ENCODE measurements at places on chromosomes 7 and 10.

GRCh38 chr7:4650433-4651047 lies 31.6 kb upstream of the FOXK1 start:
- DNase-seq: peak; percentile 78

DNA sequence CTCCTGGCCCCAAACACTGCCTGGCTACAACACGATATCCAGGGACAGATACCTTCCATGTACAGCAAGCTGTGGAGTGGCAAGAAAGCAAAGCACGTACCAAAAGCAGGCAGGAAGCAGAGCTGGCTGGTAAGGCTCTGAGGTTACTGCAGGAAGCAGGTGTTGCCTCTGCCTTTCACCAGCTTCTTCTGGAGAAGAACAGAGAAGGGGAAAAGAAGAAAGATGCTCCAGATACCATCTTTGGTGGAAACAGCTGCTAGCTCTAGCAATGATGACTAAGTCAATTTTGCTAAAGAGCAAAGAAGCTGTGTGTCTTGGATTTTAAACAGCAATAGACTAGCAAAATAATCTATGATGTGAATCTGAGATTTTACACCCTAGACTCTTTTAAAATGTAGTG lies 34.9 kb upstream of the PRSS1 start:
- no peak for DNase-seq

DNA sequence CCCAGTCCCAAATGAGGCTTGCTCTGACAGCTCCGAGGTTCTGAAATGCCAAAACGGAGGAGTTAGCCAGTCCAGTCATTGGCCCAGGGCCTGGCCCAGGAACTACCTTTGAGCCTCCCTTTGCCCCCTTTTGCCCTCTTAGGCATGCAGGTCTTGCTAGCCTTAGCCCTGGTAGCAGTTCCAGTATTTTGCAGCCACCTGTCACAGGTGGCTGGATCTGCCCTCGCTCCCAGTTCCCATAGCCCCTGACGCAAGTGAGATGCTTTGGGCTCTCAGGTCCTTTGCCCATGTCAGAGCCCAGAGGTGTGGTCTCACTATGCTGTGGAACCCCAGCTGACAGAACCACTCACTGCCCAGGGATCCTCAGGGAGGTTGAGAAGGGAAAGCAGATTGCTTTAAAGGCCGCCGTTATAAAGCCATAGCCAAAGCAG lies 42.0 kb downstream of the GPRIN2 start:
- DNase-seq: no peak

GRCh38 chr7:151107882-151108281 lies 21.6 kb downstream of the AGAP3 start:
- DNase-seq: peak; percentile 56

DNA sequence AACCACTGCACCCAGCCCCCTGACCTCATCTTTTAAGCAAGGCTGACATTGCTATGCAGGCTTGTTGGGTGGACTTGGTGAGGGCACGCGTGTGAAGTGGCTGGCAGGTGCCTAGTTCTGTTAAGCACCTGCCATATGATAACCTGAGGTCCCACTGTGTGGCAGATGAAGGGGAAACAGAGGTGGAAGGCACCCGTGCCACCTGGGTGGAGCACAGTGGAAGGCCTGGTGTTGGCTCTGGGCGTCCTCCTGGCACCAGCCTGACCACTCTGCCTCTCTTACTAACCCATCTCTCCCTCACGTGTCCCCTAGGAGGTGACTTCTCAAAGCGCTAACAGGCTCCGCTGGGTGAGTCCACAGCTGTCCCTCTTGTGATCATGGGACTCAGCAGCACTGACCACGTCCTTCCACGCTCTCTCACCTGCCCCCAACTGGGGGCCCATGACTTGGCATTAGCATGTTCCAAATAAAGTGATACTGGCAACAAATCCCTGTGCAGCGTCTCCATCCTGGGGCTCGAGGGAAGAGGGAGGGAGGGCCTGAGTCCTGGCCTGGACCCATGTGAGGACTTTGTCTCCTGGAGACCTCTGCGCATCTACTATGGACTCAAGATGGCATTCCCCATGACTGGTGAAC lies 4.6 kb upstream of the ZNF862 start:
- no peak for DNase-seq

DNA sequence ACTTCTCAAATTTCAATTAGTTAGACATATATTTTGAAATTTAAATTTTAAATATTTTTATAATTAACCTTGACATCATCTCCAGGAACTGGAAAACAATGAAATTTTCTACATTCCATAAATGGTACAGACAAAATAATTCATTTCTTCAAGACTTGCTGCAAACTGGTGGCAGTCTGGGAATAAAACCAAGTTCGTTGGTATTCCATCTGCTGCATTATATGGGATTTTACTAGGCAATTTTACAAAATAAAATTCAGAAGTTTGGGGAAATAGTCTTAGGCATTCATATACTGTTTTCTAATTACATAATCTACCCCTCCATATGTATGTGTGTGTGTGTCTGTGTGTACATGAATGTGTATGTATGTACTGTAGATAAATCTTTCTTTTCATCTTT lies 984.6 kb upstream of the KCND2 start:
- no peak for DNase-seq

DNA sequence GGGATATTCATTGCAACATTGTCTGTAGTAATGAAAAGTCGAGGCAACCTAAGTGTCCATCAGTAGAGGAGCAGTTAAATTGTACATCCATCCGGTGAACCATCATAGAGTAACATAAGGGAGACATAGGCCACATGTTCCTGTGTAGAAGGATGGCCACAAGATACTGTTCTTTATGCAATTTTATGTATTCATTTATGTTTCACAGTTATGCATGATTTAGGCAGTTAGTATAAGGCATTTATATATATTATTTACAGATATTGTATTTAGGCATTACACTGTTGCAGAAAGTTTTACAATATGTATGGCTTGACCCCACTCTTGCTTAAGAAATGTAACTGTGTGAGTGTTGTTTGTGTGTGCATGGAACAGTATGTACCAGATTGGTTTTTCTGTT lies 36.0 kb upstream of the CDH23 start:
- no peak for DNase-seq

DNA sequence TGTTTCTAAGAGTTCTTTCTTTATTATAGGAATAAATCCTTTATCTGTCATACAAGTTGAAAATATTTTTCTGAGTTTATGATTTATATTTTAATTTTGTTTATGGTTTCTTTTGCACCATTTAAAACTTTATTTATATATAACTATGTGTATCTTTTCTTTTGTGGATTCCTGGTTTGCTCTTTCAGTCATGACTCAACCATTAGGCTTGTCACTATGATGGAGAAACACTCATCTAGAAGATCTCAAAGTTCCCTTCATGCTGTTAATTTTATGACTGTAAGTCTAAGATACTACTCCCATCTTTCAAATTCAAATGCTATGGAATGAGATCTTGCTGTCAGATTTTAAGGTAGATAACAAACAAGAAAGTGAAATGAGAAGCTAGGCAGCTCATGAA lies 199.5 kb downstream of the INHBA start:
- DNase-seq: no peak

- no peak for DNase-seq
These were observed 2.9 kb upstream of the FGL2 start for GRCh38 chr7:77202481-77202976.

All from H7 (cell line).